ENCODE measurements at places on chromosomes 3 and 15.

- DNase-seq: no peak
Observed at GRCh38 chr15:68183616-68184315, 21.4 kb downstream of the CALML4 start.

- no peak for DNase-seq
Observed at GRCh38 chr3:26099692-26100091, 309.8 kb downstream of the OXSM start.

- DNase-seq: no peak
Observed at GRCh38 chr15:38128341-38128781, 124.3 kb upstream of the SPRED1 start.

DNA sequence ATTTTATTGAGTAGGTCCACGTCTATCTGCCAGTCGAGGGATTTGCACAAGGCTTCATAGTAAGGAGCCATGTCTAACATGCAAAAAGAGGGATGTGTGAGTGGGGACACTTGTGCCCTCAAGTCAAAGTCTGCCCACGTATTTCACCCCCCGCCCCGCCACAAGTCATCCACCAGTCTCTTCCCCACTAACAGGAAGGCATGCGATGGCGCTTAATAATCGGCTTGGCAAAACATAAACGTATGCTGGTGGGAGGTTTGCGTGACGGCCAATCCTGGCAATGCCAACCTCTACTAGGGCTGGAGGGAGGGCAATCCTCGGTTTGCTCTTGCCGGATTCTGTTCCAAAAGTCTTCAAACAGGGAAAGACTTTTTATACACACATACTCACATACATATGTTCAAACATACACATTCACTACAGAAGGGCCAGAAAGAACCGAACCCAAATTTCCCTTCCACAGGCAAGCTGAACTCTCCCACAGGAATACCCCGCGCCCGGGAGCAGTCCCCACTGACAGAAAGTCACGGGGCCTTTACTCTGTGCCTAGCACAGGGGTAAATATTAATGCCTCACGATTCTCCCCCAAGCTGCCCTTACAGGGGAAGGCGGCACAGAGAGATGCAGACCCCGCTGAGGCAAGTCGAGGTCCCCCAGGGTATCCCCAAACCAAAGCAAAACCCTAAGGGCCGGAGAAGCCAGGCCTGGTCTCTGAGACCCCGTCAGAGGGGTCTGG lies 675 bp downstream of the PSMD6 start:
- DNase-seq: peak; percentile 24

- no peak for DNase-seq
Observed at GRCh38 chr3:81983382-81983781, 221.9 kb upstream of the GBE1 start.

DNA sequence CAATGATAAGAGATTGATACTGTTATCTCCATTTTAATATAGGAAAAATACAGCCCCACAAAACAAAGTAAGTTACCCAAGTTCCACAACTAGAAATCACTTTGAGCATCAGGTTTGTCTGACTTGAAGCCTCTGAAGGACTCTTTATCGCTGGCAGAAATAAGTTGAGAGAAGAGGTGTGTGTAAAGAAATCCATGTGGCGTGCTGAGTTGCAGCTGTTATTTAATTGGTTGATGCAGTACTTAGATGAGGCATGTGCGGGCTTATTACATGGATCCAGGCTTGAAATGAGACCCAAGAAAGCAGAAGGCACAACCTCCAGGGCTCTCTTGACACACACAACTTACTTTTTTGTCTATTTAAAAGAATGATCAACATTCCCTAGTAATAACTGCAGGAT lies 221.3 kb downstream of the PDZRN3 start:
- no peak for DNase-seq

GRCh38 chr3:153980252-153980590 lies 141.0 kb upstream of the ARHGEF26 start:
- no peak for DNase-seq

DNA sequence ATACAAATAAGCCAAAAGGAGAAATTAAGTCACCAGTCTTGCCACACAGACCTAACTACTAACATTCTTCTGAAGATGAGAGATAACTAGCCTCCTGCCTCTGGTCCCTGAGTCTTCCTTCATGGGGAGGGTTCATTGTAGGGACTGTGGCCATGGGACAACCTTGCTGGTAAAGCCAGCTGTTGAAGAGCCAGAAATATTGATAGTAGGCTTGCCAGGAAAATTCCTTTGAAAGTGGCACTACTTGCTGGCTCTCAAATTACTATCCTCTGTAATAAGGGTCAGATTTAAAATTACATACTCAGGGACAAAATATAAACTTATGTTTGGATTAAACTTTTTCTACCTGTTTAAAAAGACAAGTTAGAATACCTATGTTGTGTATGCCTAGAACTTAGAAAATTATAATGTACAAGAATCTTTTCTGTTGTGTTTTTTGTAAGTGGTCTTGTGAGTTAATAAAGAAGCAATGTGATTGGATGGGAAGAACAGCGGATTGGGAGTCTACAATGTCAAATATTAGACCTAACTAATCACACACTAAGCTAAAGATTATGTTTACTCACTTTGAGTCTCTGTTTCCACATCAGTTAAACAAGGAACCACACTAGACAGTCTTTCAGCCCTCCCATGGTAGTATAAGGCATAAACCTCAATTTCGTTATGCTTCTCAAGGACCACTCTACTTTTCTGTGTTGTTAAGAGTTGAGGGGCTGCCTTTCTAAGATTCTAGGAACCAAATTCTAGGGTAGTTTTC lies 60.0 kb upstream of the TRIM71 start:
- DNase-seq: no peak

GRCh38 chr3:147975165-147975564 lies 566.0 kb downstream of the ZIC1 start:
- DNase-seq: no peak
